ENCODE measurements at places on chromosomes 11 and 22.

DNA sequence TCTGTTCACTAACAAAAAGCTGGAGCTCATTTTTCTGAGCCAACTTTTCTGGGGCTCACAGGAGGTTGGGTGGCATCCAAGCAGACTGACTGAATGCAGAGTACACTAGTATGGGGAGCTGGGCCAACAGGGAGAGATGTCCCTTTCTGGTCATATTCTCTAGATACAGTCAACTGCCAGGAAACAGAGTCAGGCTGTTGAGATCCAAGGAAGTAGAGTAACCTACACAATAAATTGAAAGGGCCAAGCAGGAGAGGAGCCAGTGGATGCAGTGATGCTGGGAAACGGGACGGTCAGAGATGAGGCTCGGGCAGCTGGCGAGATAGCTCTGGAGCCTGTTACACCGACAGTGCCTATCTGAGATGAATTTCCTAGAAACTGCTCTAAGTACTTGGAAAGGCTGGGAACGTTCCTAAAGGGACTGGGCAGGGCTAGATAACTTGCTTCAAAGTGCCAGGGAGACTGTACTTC, 71.1 kb downstream of the LARGE2 start:
- no peak for DNase-seq

GRCh38 chr22:48240935-48241230, 1478.4 kb downstream of the TBC1D22A start:
- no peak for DNase-seq

GRCh38 chr11:41050791-41051190, 408.7 kb downstream of the LRRC4C start:
- DNase-seq, result no peak

GRCh38 chr11:115322553-115323203, 181.5 kb downstream of the CADM1 start:
- no peak for DNase-seq

DNA sequence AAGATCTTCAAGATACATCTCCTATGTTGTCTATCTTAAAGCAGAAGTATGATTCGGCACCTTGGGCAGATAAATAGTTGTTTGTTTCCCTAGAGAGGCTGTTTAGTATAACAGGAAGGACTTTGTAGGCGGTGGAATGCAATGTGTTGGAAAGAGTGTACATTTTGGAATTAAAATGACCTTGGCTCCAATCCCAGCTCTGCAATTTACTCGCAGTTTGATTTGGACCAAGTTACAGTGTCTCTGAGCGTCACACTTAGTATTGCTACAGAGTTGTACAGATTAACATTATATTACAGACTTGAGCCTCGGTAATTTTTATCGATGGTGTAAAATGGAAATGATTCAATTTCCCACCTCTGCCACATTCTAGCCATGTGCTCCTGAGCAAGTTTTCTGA, 265.3 kb downstream of the OPCML start:
- no peak for DNase-seq

DNA sequence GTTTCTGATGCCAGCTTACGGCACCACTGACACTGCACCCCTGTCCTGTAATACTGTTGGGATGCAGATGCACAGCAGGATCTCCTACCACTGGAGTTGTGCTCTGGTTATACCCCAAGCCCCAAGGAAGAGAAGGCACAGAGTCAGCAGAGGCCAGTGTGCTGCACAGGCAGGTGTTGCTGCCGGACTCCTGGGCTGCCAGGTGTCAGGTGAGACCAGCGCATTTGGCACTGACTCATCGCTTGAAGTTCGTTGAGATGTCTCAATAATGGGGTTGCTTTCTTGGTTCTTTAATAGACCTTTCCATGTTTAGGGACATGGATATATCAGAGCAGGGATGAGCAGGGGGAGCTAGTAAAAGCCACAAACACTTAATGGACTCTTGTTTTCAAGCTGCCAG, 75.7 kb upstream of the TTC12 start:
- no peak for DNase-seq

DNA sequence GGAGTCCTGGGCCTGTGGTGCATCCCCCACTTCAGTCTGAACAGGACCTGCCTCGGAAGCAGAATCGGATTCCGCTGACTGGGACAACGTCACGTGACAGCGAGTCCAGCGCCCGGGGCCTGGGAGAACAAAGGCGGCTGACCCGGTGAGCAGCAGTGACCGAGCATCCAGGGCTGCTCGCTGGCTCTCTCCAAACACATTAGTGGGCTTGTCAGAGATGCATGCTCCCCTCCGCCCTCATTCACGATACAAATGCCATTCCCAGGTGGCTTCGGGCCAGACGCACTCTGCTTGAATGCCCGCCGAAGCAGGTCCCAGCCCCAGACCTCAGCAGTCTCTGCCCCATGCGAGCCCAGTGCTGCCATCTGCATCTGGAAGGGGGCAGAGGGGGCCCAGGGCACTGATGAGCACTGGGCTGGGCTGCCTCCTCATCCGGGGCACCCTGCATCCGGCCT, 91.0 kb downstream of the WNT7B start:
- DNase-seq, result no peak

DNA sequence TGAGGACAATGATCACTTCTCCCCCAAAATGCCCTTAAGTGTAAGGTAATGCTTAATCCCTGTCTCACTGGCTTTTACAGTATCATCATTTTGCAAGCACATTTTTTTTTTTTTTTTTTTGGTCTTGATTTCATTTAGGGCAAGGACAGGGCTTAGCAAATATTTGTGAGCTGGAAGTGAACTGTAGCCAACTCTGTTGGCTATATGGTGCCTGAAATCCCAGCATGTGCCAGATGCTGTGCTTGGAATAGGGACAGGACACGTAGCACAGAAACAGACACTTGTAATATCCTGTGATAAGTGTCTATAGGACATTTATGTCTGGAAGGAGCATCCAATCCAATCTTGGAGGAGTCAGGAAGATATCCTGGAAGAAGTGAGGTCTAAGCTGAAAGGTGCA, 198.3 kb downstream of the NAV2 start:
- DNase-seq, result no peak

DNA sequence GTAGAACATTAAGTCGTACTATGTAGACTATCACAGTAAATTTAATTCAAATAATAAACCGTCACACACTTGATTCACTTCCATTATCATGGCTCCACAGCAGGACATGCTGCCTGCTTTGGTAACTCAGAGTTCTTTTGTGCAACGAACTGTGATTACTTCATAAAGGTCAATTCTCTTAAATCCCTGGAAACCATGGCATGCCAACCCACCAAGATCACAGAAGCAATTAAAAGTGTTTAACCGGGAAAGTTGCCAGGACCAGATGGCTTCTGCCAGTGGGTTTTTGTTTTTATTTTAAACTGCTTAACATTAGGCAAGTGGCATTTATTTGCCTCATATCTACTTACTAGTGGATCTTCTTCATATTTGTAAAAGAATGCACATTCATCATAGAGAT, 1162.1 kb downstream of the DLG2 start:
- no peak for DNase-seq

GRCh38 chr11:19080579-19080993, 20.1 kb upstream of the MRGPRX2 start:
- no peak for DNase-seq

DNA sequence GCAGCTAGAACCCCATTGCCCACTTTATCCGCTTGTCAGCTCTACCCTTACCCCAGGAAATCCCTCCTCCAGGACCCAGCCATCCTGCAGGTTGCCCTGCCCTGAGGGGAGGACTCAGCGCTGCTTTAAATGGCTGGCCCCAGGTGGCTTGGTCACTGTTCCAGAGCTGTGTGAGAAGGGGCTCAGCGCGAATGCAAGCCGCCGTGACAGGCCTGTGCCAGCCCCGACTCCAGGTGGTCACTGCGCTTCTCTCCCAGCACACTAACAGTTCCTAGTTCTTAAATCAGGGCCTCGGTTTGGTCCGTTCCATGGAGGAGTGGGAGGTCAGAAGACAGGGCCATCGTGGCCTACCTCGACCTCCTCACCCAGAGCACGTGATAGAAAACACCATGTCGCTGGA, 65.7 kb upstream of the TBCEL start:
- DNase-seq, result no peak

DNA sequence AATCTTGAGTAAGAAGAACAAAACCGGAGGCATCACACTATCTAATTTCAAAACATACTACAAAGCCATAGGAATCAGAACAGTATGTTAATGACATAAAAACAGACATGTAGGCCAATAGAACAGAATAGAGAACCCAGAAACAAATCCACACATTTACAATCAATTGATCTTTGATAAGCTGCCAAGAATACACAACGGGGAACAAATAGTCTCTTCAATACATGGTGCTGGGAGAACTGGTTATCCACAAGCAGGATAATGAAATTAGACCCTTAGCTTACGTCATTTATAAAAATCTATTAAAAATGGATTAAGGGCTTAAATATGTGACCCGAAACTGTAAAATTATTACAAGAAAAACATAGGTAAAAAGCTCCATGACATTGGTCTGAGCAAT, 417.7 kb downstream of the INSC start:
- DNase-seq, result no peak

- DNase-seq, result no peak
Measured at GRCh38 chr22:37273846-37274225, 8.5 kb upstream of the CYTH4 start.

DNA sequence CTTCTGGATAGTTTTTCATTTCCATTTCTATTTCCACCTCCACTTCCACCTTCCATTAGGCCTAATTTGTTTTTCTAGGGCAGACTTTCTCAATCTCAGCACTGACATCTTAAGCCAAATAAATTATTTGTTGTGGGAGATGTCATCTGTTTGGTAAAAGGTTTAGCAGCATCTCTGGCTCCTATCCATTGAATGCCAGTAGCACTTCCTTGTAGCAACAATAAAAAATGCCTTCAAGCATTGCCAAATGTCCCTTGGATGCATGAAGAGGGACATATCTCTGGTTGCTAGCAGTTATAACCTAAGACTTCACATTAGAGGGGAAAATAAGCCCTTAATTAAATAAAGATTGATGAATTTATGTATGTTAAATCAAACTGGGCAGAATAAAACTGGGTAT, 1.9 kb downstream of the OR52A5 start:
- DNase-seq, result no peak

- no peak for DNase-seq
Measured at GRCh38 chr11:103077554-103077953, 14.4 kb downstream of the DCUN1D5 start.

DNA sequence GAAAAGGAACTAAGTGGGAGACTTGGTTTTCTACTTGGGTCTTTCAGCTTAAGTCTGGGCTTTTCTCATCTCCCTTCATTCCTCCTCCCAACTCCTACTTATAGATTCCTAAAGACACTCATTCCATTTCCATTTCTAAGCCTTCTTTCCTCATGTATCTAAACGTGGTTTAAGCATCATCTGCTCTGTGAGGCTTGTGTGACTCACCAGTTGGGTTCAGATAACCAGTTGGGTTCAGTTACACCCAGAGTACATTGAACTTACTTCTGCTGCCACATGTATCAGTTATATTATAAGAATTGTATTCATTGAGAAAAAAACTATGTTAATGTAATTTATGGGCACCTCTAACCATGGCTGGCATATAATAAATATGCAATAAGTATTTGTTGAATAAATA, 831.2 kb upstream of the CCDC90B start:
- DNase-seq, result no peak

DNA sequence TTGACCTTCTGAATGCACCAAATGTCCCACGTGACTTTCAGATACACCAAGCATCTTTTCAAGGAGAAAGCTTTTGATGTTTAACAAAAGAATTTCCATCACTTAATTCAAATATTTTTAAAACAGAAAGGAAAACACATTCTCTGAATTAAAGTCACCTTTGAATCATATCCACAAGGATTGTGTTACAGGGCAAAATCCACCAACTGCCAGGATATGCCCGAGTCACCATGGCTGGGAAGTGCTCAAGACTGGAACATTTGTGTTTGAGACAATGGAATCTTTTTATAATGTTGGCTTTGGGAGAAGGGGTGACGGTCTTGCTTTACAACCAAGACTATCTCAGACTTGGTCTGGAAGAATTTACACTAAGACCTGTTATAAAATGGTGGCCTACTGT, 40.8 kb downstream of the BID start:
- no peak for DNase-seq

- DNase-seq, result no peak
Measured at GRCh38 chr11:46599340-46600193, 5.7 kb upstream of the AMBRA1 start.

DNA sequence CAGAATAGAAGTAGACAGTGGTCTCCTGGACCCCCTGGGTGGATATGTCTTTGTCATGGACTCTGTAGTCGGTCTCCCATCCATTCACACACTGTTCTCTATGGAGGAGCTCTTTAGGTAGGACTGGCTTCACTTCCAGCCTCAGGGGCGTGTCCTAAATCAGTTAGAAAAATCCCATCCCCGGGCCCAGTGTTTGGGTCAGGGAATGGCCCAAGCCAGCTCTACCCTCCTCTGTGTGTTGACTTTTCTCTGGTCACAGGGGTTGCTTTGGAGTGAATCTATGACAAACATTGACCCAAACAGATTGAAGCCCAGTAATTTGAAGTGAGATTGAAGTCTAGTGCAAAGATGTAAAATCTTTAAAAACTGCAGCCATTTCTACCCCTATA, 34.0 kb downstream of the WEE1 start:
- DNase-seq, result no peak

GRCh38 chr22:24390576-24390975, 36.8 kb upstream of the ADORA2A start:
- no peak for DNase-seq

- DNase-seq, result no peak
Measured at GRCh38 chr11:22920939-22921565, 60.8 kb upstream of the CCDC179 start.

DNA sequence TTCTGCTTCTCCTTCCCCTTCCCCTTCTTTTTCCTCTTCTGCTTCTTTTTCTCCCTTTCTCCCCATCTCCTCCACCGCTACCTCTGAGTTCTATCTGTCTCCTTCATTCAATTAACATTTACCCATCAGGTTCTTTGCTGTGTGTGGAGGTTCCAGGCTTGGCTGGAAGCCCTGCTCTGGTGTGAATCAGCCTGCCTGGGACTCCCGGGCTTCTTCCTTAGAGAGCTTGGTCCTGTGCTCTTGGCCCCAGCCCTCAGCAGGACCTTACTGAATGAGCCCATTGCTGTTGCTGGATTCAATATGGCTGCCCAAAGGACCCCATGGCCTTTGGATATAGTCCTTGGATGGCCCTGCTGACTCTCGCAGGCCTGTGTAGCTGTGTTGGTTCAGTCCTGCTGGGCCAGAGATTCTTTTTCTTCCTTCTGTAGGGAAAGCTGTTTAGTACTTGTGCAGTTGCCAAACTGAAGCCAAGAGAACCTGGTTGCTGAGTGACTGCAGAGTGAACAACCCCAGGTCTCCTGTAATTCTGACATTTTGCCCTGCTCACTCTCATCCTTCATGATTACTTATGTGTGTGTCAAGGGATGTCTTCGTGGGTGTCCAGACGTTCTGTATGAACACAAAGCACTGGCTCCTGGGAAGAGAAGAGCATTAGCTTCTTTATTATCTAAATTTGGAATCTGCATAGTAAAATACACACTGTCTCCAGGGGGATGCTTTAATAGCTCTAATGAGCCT, 81.0 kb upstream of the ZBED5 start:
- no peak for DNase-seq

Data from effector memory CD8-positive, alpha-beta T cell (primary cell).